ENCODE measurements at places on chromosomes 2 and 18.

- DNase-seq = peak; percentile 53
Observed at GRCh38 chr2:73163483-73164367, 38.6 kb upstream of the NOTO start.

- no peak for DNase-seq
Observed at GRCh38 chr2:55047677-55048299, 2.5 kb downstream of the RTN4 start.

- no peak for DNase-seq
Observed at GRCh38 chr2:169348321-169349024, 13.9 kb downstream of the LRP2 start.

DNA sequence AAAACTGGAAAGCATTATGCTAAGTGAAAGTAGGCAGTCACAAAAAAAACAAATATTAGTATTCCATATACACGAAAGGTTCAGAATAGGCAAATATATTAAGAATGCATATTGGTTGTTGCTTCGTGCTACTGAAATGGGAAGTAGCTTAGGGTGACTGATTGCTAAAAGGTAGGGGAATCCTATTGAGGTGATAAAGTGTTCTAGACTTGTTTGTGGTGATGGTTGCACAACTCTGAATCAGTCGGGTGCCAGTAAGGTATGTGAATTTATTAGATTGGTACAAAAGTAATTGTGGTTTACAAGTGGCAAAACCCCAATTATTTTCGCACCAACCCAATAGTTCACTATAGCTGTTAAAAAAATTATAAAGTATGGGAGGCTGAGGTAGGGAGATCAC lies 20.7 kb downstream of the USP34 start:
- no peak for DNase-seq

DNA sequence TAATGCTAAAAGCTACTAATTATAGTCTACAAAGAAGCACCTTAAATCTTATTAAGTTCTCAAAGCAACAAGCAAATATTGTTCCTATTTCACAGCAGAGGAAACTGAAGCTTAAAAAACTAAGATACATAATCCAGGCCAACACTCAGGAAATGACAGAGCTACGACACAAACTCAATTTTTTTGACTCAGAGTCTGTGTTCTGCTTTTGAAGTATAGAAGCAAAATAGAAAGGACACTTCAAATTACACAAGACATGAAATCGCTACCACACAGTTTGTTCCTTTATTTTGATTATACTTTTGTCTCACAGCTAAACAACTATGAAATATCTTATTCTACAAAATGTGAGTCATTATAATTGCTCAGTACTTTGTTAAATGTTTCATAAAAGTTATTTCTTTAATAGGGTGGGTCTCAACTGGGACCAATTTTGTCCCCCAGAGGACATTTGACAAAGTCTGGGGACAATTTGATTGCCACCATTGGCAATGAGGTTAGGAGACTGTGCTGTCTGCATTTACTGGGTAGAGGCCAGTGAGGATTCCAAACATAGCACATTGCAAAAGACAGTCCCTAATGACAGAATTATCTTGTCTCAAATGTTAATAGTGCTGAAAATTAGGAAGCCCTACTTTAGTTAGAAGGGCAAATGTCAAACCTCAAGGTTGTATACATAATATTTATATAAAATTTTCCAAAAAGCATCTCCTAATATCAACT lies 101.5 kb upstream of the GRB14 start:
- DNase-seq = no peak

DNA sequence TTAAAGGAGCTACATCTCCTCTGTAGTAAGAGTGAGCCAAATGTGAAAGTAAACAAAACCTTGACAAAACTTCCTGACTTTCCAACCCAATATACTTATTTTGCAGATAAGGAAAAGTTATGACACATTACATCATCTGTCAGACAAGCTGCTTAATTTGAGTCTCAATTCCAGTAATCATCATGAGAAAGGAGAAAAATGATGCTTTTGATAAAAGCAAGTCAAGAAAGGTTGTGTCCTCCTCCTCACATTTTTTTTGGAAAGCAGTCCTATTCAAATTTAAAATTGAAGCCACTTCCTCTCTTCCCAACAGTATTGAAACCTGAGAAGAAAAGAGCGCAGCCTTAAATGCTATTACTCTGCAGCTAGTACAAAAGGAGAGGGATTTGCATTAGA lies 519.6 kb downstream of the LRP1B start:
- DNase-seq = no peak

DNA sequence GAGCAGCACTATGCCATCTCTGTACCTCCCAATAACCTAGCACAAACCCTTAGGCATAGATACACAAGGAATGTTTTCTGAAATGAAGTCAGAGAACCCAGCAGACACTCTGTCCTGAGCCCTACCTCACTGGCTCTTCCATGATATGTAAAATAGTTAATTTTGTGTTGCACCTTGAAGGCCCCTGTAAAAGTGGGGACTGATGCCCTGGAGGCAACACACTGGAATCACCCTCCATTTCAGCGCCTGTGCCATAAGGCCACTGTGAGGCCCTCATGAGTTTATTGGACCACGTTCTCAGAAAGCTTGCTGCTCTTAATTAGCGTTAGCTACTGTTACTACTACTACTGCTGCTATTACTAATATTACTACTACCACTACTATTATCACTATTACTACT lies 670.1 kb upstream of the SOX11 start:
- DNase-seq = no peak

- no peak for DNase-seq
Observed at GRCh38 chr2:120559401-120559800, 176.3 kb upstream of the GLI2 start.

DNA sequence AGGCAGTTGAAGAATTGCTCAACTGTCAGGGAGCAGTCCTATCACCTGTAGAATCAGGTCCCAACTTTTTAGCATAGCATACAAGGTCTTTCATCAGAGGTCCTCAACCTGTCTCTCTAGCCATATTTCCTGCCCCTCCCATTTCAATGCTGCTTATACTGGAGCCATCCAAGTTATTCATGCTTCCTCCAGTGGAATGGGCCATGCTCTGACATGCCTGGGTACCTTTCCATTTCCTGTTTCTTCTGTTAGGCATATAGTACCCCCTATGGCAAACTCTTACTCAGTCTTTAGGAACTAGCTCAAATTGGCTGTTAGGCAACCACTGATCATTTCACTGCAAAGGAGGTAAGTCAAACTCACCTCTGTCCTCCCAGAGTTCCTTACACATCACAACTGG lies 51.0 kb upstream of the ABCA12 start:
- DNase-seq = no peak

- DNase-seq = no peak
Observed at GRCh38 chr18:36366994-36367839, 69.7 kb downstream of the FHOD3 start.

- no peak for DNase-seq
Observed at GRCh38 chr2:153474876-153475435, 3.6 kb downstream of the RPRM start.

- DNase-seq = no peak
Observed at GRCh38 chr18:24677011-24677410, 216.6 kb downstream of the HRH4 start.

- DNase-seq = no peak
Observed at GRCh38 chr18:8982416-8983183, 119.9 kb upstream of the NDUFV2 start.

DNA sequence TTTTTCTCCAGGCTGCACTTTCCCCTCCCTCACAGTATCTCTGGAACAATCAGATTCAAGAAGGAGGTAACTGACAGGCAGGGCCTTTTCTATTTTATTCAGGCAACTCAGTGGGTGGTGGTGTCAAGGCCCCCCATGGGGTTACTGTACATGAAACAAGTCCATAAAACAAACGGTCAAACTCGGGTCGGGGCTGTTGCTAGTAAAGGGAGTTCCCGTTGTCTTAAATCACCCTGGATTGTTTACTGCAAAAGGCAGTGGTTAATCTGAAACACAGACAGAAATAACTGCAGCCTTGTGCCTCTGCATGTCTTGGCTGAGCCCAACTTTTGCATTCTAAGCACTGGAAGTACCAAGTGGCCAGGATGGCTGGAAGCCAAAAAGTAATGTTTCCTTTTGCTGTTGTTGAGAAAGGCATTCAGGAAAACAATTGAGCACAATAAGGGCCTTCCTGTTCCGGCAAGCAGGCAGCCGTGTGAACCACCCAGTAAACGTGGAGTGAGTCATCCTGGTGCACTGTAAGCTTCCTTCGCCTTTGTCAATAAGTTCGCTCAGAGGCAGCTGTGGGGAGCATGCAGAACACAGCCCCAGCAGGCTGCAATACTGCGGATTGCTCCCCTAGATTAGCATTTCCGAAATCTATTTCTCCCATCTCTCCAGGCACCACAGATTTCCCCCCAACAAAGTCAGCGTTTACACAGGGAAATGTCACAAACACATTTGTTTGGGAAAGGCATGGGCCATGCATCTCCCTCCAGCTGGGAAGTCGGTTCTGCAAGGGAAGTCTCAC lies 149.6 kb downstream of the IRS1 start:
- DNase-seq = peak; percentile 6

DNA sequence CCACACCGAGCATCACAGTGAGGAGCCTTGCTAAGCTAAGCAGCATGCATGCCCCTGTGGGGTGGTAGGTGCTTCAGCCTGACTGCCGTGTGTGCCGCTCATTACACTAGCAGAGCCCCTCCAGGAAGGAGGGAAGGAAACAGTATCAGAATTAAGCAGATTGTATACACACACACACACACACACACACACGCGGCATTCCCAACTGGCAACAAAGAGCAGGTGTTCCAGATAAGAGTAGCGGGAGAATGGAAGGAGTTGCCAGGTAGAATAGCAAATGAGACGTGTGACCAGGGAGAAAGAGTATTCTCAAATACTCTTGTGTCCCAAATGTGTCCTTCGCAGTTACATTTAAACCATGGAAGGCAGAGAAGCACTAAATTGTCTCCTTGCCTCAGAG lies 47.6 kb upstream of the TTC39C start:
- no peak for DNase-seq

- DNase-seq = no peak
Observed at GRCh38 chr2:110955556-110955955, 165.2 kb upstream of the BCL2L11 start.

DNA sequence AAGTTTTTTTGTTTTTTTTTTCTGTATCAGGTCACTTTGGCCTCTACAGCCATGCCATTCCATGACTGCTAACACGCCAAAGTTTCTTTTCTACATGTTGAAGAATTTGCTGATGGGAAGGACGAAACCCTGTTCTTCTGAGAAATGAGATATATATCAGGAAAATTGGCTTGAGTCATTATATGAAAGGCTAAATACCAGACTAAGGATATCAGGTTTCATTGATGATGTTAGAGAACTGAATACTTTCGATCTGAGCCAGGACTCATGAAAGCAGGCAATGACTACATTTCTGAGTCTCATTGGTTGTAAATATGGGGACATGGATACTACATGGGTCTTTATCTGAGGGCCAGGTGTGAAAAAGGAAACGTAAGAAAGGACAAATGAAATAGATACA lies 181.4 kb downstream of the OSR1 start:
- DNase-seq = no peak

- no peak for DNase-seq
Observed at GRCh38 chr2:203661279-203661908, 45.0 kb upstream of the CD28 start.

- DNase-seq = no peak
Observed at GRCh38 chr2:13230221-13230620, 513.5 kb downstream of the TRIB2 start.

DNA sequence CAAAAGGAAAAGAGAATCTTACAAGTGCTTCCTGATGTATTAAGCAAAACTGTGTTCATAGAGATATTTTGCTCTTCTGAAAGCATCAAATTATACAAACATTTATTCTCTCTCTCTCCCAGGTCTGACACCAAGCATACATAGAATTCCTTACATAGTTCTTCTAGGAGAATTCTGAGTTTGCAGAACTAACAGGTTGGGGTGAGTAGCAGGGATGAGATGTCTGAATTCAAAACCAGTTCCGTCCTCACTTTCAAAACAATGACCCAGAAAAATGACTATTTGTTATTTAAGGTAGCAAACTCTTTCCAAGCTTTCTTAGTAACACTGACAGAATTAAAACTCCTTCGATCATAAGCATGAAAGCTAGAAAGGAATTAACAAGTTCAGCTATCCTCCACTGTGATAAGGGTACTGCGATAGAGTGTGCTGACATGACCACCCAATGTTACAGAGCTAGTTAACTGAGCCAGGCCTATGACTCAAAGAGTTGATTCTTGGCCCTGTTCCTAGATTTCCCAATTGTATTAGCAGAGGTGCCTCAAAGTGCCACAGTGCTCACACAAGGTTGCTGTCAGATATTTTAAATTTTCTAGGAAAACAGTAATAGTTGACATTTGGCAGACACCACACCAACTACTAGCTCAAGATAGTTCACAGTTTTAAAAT lies 85.8 kb upstream of the SETBP1 start:
- DNase-seq = no peak

DNA sequence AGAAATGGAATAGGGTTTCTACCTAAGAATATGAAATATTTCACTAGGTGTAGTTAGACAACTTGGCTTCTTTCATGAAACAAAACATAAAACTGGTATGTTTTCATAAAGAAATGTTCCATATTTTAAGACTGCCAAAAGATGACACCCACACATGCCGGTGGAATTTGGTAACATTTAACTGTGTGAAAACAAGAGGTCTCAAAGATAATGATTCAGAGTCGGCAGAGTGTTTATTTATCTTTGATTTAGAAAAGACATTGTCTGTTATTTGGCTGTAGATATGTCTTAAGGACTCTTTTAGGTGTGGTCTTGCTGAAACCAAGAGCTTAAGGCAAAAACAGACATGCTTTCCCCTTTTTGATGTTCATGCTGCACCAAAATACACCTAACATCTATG lies 63.5 kb upstream of the FN1 start:
- no peak for DNase-seq

- no peak for DNase-seq
Observed at GRCh38 chr18:4636967-4637366, 181.9 kb upstream of the DLGAP1 start.

- no peak for DNase-seq
Observed at GRCh38 chr2:181771356-181771755, 91.0 kb upstream of the NEUROD1 start.

- DNase-seq = no peak
Observed at GRCh38 chr2:200380833-200381542, 74.5 kb downstream of the SPATS2L start.

- no peak for DNase-seq
Observed at GRCh38 chr2:217325251-217325650, 465.4 kb upstream of the TNP1 start.

- DNase-seq = no peak
Observed at GRCh38 chr18:35408843-35409261, 31.7 kb upstream of the ZNF396 start.

DNA sequence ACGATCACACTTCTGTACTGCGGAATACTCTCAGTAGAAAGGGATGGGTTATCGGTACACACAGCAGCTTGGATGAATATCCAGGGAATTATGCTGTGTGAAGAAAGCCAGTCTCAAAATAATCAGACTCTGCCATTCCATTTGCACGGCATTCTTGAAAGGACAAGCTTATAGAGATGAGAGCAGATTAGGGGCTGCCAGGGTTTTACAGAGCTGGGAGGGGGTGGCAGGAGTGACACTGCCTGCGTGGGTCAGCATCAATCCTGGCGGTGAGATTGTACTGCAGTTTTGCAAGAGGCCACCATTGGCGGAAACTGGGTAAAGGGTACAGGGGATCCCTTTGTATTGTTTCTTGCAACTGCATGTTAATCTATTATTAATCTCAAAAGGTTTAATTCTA lies 16.6 kb downstream of the KCNG2 start:
- no peak for DNase-seq

- no peak for DNase-seq
Observed at GRCh38 chr2:119290859-119291587, 67.4 kb downstream of the STEAP3 start.

- DNase-seq = no peak
Observed at GRCh38 chr2:75180476-75180875, 18.8 kb downstream of the TACR1 start.
